ENCODE measurements at places on chromosomes 7 and 10.

DNA sequence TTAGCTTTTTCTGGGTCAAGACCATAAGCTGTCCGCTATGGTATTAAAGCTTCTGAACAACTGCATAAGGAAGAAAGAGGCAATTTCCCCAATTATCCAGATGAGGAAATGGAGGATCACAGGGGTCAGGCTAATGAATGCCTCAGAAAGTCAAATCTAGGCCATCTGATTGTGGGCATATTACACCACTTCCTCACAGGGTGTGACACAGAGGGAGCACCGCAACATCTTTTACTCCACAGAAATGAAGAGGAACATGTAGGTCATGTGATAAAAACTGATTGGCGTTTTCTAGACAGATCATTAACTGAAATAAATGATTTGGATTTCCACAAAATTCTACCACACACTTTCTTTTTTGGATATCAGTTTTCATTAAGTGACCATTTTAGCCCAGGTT is 384.4 kb downstream of the PARD3 start:
- DNase-seq: no peak

DNA sequence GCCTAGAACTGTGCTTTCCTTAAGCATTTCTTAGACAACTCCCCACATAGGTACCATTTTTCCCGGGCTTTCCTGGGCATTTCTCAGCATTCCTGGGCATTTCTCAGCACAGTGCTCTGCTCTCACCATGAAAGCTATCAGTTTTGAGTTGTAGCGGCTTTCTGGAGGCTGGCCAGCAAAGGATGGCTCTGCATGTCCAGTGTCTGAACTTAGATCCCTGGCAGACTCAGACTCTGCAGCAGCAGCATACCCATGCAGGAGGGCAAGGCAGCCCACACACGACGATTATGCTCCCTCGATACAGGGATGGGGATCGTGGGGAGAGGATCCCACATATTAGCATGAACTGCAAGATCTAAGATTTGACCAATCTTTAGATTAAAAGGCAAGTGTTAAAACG is 248.9 kb upstream of the MKI67 start:
- DNase-seq: no peak

DNA sequence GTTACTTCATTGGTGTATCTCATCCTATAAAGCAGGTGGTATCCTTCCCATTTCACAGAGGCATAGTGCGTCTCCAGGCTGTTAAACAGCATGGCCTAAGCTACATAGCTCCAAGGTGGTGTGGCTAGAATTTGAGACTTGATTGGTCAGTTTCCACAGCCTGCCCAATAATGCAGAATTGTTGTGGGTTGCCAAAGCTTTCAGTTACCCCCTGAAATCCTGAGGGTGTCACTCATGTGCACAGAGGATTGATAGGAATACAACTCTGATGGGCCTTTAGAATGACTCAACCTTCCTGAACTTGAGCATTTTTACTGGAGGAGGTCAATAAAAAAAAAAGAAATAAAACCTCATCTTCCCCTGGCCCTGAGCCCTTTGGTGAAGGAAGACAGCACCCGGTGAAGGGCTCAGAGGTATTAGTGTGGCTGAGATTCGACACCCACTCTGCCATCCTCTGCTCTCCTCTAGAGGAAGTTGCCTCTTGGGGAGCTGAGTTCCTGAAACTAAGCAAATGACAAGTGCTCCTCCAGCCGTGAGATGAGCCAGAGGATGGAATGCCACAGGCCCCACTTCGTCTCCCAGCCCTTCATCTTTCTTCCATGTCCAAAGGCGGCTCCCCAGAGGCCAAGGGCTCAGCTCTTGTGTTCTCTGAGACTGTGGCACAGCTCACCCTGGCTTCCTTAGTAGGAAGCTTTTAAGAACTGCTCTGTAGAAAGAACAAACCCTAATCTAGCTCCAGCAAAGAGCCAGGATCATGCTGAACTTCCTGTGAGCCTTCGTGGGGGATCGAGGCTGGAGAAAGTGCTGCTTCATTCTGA is 1.0 kb downstream of the ACSL5 start:
- no peak for DNase-seq

GRCh38 chr10:89242840-89243568 is 8.6 kb downstream of the LIPA start:
- no peak for DNase-seq

DNA sequence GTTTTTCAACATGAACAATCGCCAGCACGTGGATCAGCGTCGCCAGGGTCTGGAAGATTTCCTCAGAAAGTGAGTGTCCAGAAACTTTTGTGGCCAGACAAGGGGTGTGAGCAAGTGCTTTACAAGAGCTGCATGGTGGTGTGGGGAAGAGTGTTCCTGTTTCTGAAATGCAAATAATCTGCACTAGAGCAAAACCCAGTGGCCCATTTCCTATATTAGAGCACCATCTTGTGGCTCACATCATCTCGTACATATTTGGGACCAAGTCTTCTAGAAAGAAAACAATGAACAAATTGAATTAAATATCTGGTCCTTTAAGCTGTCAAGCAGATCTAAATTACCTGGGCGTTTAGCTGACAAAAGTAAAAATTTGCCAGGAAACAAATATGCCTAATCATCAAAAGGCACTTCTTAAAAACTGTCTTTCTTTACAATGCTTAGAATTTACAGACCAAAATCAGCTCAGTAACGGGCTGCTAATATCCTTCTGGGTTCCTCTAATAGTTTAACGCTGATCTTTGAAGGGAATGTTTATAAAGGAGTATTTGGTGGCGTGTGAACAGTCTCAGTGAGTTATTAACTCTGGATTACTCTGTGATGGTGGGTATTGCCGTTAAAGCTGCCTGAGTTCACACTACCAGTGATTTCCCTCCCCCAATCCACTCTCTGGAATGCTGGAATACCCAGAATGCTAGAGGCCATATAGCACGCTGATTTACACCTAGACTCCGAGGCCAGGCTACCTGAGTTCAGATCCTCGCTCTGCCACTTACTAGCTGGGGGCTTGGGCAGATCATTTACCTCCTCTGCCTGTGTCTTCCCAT is 73.6 kb downstream of the SNX10 start:
- peak; percentile 80 for DNase-seq

DNA sequence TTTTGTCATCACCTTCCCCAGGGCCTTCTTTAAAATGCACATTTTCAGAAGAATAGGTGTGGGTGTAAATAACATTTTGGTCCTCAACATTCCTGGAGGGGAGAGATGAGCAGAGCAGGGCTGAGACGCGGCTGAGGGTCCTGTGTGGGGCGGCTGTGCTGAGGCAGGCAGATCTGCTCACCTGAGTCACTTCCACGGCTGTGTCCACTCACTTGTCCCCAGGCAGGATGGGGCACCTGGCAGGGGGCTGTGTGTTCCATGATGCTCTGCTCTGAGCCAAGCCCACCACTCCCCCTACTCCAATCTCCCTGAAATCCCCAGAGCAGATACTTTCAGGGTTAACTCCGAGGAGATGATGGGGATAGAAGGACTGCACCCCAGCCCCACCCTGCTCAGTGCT is 93.8 kb downstream of the GLRX3 start:
- no peak for DNase-seq

DNA sequence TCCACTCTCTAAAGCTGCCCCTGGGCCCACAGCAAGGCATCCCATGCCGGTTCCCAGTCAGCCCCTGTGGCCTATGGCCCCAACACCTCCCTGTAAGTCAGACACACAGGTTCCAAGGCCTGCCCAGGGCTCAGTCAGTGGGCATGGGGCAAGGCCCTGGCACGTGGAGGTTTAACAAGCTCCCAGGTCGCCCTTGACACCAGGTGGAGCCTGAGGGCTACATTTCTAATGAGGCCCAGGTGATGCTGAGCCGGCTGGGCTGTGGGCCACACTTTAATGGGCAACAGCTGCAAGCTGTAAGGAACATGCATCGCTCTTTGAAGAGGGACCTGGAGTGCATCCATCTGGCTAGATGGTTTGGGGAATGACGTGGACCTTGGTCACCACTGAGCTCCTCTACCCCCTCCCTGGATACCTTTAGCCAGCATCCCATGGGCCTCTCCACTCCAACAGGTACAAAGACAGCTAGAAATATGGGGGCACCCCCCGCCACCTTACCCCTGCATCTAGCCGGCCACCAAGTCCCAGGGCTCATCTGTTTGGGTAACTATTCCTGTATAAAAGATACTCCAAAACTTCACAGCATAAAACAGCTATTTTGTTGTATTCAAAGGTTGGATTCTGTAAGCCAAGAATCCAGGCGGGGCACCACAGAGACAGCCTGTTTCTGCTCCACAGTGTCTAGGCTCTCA is 122.5 kb downstream of the OAT start:
- DNase-seq: no peak

DNA sequence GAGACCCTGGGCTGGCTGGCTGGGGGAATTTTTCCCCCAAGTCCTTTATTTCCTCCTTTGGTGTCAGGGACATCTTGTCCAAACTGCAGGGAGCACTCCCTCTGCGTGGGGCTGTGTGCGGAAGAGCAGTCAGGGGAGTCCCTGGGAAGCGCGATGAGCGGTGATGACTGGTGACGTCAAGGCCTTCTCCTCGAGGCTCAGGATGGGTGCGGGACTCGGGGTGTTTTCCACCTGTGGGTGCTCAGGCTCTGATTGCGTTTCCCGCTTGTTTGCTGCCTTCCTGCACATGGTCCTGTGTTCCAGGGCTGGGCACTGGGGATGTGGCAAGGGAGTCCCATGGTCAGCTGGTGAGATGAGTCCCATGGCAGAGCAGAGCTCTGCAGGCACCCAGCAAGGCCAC is 101.2 kb downstream of the DOCK1 start:
- no peak for DNase-seq

GRCh38 chr10:132452216-132452650 is 55.2 kb downstream of the PWWP2B start:
- DNase-seq: no peak

- DNase-seq: peak; percentile 38
Observed at GRCh38 chr10:134247-135131, 766 bp upstream of the ZMYND11 start.

All from right lung (tissue), 10 donors.